T-helper 2 cell (primary cell): ENCODE measurements at places on chromosomes 3 and 15.
A peak's percentile ranks its signal among the peaks of the same experiment; 100 is the strongest.

DNA sequence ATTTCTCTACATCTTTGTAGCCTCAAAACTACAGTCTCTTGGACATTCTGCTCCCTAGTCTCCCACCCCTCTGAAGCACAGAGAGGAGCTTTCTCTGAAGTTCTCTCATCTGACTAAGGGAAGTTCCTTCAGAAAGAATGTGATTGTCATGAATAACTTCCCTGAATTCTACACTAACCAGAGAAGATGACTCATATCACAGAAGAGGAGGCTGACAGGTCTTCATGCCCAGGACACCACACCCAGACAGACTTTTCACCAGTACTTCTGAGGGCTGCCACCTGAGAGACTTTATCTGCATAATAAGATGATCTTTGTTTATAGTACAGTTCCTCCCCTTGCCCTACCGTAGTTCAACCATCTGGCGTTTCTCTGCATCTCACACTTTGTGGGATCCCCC, 52.8 kb downstream of the CDIN1 start:
- DNase-seq = no peak

DNA sequence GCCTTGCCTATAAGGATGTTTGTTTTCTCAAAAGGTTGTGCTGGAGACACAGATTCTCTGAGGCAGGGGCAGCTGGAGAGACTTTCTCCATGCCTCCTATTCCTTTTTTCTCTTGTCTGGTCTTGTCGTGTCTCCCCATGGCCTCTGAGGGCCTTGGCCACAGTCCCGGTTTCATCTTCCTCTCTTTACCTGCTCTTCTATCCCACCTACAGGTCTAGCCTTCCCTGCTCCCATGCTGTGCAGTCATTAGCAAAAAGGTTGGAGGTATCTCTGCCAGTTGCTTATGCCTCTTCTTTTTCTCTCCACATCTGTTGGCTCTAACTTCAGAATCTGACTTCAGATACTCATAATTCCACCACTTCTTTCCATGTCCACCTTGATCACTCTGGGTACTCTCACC, 191.1 kb downstream of the IL20RB start:
- no peak for DNase-seq

GRCh38 chr3:57557085-57557537, 1.0 kb downstream of the PDE12 start:
- peak; percentile 25 for DNase-seq

DNA sequence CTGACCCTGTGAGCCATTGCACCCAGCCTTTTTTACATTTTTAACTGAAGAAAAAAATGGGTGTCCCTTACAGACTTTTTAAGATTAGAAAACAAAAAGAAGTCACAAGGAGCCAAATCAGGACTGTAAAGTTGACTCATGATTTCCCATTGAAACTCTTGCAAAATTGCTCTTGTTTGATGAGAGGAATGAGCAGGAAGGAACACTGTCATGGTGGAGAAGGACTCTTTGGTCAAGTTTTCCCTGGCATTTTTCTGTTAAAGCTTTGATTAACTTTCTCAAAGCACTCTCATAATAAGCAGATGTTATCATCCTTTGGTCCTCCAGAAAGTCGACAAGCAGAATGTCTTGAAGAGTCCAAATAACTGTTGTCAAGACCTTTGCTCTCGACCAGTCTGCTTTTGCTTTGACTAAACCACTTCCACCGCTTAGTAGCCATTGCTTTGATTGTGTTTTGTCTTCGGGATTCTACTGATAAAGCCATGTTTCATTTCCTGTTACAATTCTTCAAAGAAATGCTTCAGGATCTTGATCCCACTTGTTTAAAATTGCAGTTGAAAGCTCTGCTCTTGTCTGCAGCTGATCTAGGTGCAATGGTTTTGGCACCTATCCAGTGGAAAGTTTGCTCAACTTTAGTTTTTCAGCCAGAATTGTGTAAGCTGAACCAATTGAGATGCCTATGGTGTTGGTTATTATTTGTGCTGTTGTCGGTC, 369.4 kb downstream of the MAGI1 start:
- no peak for DNase-seq

DNA sequence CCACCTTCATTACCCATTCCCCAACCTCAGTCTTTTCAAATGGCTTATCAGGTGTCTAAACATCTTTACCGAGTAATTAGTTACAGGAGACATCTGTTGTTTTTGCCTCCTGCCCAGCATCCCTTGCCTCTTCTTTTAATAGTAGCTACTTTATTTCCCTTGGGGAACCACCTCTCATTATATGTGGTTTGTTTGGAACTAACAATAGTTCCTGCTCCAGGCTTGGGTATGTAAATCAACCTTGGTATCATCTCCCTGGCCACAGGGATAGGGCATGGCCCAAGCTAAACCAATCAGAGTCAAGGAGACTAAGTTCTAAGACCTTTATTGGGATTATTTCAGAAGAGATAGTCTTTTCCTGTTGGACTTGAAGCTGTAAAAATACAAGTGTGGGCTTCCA, 76.6 kb downstream of the ETV5 start:
- DNase-seq = no peak

GRCh38 chr3:51953445-51953844, 1.7 kb upstream of the GPR62 start:
- no peak for DNase-seq

- DNase-seq = peak; percentile 36
These were observed 56.9 kb downstream of the CYP19A1 start for GRCh38 chr15:51281368-51281967.

DNA sequence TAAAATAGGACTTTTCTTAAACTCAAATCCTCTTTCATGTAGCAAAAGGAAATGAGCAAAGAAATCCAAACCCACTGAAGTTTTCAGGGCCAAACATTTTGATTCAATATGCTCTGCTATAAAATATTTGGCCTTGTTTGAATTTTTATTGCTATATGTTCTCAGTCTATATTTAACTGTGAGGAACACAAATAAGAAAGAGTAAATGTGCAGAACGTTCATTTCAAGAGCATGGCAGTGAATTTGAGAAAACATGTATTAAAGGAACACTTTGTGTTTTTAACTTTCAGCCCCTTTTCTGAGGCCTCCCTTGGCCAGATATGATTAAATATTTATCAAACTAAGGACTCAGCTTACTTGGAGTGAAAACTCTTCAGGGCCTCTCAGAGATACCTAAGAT, 124.7 kb upstream of the CCNL1 start:
- no peak for DNase-seq

DNA sequence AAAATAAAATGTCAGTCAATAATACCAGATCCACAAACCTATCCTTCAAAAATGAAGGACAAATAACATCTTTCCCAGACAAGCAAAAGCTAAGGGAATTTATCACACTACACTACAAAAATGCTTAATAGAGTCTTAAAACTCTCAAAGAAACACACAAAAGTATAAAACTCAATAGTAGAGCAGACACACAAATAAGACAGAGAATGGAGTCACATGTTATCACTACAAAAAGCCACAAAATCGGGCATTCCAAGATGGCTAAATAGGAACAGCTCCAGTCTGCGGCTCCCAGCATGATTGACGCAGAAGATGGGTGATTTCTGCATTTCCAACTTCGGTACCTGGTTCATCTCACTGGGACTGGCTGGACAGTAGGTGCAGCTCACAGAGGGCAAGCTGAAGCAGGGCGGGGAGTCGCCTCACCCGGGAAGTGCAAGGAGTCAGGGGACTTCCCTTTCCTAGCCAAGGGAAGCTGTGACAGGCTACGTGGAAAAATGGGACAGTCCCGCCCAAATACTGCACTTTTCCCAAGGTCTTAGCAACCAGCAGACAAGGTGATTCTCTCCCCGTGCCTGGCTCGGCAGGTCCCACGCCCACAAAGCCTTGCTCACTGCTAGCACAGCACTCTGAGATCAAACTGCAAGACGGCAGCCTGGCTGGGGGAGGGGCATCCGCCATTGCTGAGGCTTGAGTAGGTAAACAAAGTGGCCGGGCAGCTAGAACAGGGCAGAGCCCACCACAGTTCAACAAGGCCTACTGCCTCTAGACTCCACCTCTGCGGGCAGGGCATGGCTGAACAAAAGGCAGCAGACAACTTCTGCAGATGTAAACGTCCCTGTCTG, 46.3 kb downstream of the SENP7 start:
- no peak for DNase-seq

DNA sequence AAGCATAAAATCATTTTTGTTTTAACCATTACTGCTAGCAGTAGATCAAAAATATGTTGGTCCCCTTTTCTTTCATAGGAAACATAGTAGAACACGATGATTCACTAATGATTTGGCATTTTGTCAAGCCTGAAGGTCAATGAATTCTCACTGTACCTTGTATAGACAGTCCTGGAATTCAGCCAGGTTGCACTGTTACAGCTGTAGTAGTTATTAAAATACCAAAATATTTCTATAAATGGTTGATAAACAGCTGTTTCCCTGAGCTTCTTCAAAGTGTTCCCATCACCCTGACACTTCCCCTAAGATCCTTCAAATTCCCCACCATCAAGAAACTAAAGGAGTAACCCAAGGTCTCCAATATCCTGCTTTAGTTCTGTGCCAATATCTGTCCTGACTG, 200.9 kb downstream of the ATP8B4 start:
- DNase-seq = no peak

GRCh38 chr15:96600350-96600749, 269.9 kb downstream of the NR2F2 start:
- no peak for DNase-seq
